ENCODE measurements at places on chromosomes 6 and 20. TPM values are rescaled to one million over a fixed set of nuclear protein-coding genes. Genes with fewer than 3 reads are reported as not detected.

Gene EFCAB8
- total RNA-seq = under 0.01 TPM

Gene AIF1
- not detected for total RNA-seq

Gene CRISP2
- total RNA-seq = not detected

Gene MYO6
- total RNA-seq = 26.4 TPM

Gene TRIM40
- total RNA-seq = not detected

Gene MYB
- not detected for total RNA-seq

Gene PNLDC1
- not detected for total RNA-seq

Gene PHF3
- 29.2 TPM for total RNA-seq

Gene PPP1R14C
- total RNA-seq = not detected

Gene HEY2
- total RNA-seq = 0.22 TPM

Gene NT5DC1
- total RNA-seq = 2.6 TPM

Gene XKR7
- under 0.01 TPM for total RNA-seq

Gene HLA-DOA
- total RNA-seq = not detected

Gene MCCD1
- not detected for total RNA-seq

Gene OR12D3
- not detected for total RNA-seq

Data from lung microvascular endothelial cell (primary cell).